ENCODE measurements at places on chromosomes 2 and 18. TPM values are rescaled to one million over a fixed set of nuclear protein-coding genes. Genes with fewer than 3 reads are reported as not detected.

The FOXI3 gene
- total RNA-seq: not detected

The TMEM247 gene
- total RNA-seq: not detected

The C2orf66 gene
- total RNA-seq: 0.27 TPM

The CABLES1 gene
- total RNA-seq: 71.1 TPM

The TUBB8B gene
- total RNA-seq: 1.1 TPM

The ASIC4 gene
- not detected for total RNA-seq

The RTKN gene
- total RNA-seq: 20.0 TPM

The PLCD4 gene
- 3.1 TPM for total RNA-seq

The LYPD6B gene
- total RNA-seq: not detected

The TCF23 gene
- total RNA-seq: not detected

The GAD1 gene
- 0.60 TPM for total RNA-seq

The C2orf80 gene
- total RNA-seq: not detected

The ASAP2 gene
- 79.2 TPM for total RNA-seq

The CDC42EP3 gene
- total RNA-seq: 40.2 TPM

The IL36A gene
- total RNA-seq: not detected

The ALS2 gene
- total RNA-seq: 36.1 TPM

The SLC4A3 gene
- 0.21 TPM for total RNA-seq

The SERPINB10 gene
- not detected for total RNA-seq

The HES6 gene
- 5.4 TPM for total RNA-seq

The CACNB4 gene
- 0.30 TPM for total RNA-seq

The SERPINB4 gene
- total RNA-seq: not detected

The RFTN2 gene
- 9.9 TPM for total RNA-seq

The PPP1CB gene
- total RNA-seq: 157 TPM

The KCNE4 gene
- total RNA-seq: not detected

The SLC5A7 gene
- not detected for total RNA-seq

The RNF125 gene
- total RNA-seq: 0.92 TPM

The ASB1 gene
- 16.2 TPM for total RNA-seq

The TUBA3E gene
- total RNA-seq: not detected

The RAX gene
- total RNA-seq: not detected

The DUSP11 gene
- 27.0 TPM for total RNA-seq

The CRYBA2 gene
- not detected for total RNA-seq

The RNU2-63P gene
- not detected for total RNA-seq

The FAM237A gene
- not detected for total RNA-seq

The SP140 gene
- not detected for total RNA-seq

The SLC40A1 gene
- 5.7 TPM for total RNA-seq

The LHCGR gene
- total RNA-seq: not detected

The BMP10 gene
- not detected for total RNA-seq

The LINC00305 gene
- not detected for total RNA-seq

The SLC8A1 gene
- total RNA-seq: 2.1 TPM

The RELCH gene
- total RNA-seq: 20.7 TPM

The IL37 gene
- total RNA-seq: not detected

The NDUFS1 gene
- total RNA-seq: 95.5 TPM

The SDC1 gene
- 4.0 TPM for total RNA-seq

The NGEF gene
- 0.22 TPM for total RNA-seq

The CYP26B1 gene
- 1.1 TPM for total RNA-seq

The FBXO48 gene
- total RNA-seq: 0.83 TPM

The FOXD4L1 gene
- total RNA-seq: 0.18 TPM

The ALKAL2 gene
- not detected for total RNA-seq

The DPY30 gene
- total RNA-seq: 77.5 TPM

The CNTNAP5 gene
- total RNA-seq: not detected

The ITGB6 gene
- not detected for total RNA-seq

The NFATC1 gene
- total RNA-seq: 30.0 TPM

The MCM6 gene
- total RNA-seq: 48.1 TPM

The STARD6 gene
- not detected for total RNA-seq
